CD4-positive, alpha-beta T cell treated with Interleukin-4 for 4 hours (primary cell): ENCODE measurements at places on chromosomes 1 and 21.

GRCh38 chr1:23163395-23163794, 5.3 kb downstream of the LUZP1 start:
- no peak for DNase-seq

GRCh38 chr1:183675883-183676585, 22.9 kb upstream of the APOBEC4 start:
- DNase-seq, result no peak

- DNase-seq, result no peak
Observed at GRCh38 chr1:15525050-15526020, 1.3 kb upstream of the DNAJC16 start.

DNA sequence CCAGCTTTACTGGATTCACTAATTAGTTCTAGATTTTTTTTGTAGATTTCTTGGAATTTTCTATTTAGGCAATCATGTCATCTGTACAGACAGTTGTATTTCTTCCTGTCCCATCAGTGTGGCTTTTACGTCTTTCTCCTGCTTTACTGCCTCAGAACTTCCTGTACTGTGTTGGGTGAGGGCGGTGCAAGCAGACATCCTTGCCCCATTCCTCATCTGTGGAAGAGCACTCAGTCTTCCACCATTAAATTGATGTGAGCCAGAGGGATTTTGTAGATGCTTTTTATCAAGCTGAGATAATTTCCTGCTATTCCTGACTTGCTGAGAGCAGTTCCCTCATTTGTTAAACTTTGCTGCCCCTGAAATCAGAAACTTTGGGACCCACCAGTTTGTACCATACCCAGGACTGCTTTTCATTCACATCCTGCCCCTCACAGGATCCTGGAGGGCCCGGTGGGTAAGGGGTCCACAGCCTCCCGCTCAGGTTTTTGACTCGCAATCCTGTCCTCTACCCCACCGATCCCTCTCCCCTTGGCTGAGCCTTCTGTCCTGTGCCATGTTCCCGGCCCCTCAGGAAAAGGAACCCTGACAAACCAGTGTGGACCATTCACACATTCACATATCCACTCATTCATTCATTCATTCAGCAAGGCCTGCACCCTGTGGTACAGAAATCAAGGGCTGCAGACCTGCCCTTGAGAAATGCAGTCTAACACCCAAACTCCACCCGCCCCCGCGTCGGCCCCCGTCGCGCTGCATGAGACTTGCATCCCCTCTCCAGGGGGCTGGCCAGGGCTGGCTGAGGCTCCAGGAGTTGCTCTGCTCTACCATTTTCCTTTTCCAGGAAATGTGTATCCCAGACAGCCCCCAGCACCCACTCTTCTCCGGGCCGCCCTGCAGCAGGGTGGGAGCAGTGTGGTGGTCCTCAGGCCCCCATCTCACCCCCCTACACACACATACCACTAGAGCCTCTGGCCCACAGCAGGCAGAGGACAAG, 246.5 kb upstream of the VAMP3 start:
- DNase-seq, result no peak

DNA sequence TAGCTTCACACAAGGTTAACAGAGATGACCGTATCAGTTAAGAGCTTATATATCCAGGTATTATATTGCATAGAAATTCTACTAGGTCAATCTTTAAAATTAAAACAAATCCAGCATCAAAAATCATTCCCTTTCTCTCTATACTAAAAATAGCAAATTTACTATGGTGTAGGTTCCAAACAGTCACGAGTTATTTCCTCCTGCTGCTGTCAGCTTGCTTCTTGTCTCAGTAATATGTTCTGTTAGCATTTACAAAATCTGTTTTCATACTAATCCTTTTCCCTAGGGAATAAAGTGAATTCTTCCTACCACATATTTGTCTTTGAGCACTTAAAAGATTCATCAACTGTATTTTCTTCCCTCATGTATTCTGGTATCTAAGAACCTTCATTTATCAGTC, 2.5 kb downstream of the WDR26 start:
- no peak for DNase-seq
